ENCODE measurements at places on chromosomes 12 and 14.
A peak's percentile ranks its signal among the peaks of the same experiment; 100 is the strongest.

- no peak for DNase-seq
Measured at GRCh38 chr12:132403636-132404434, 74.4 kb upstream of the GALNT9 start.

DNA sequence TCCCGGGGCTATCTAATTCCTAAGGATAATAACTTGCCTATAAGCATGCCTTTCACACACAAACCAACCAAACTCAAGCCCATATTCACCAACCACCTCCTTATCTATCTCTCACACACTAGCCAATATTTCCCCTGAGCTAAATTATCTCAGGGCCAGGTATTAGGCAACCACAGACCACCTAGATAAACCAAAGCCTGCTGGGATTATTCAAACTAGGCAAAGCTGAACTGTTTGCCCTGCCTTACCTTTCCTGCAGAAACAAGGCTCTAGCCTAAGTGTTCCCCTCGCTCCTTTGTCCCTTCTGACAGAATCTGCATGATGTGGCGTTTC is 114.7 kb upstream of the EEA1 start:
- no peak for DNase-seq

DNA sequence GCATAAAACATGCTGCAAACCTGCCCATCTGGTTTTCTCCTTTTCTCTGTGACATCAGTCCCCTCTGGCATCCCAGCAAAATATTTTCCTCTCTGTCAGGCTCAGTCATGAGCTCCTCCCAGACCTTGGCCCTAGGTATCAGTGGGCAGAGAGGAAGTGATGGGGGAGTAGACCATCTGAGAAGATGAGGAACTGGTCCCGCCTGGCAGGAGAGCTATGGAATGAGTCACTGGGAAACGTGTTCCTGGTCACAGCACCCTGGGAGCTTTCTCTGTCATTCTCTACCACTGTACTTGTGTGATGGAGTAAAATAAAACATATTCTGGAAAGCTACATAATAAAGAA is 5.0 kb upstream of the SRSF9 start:
- no peak for DNase-seq

DNA sequence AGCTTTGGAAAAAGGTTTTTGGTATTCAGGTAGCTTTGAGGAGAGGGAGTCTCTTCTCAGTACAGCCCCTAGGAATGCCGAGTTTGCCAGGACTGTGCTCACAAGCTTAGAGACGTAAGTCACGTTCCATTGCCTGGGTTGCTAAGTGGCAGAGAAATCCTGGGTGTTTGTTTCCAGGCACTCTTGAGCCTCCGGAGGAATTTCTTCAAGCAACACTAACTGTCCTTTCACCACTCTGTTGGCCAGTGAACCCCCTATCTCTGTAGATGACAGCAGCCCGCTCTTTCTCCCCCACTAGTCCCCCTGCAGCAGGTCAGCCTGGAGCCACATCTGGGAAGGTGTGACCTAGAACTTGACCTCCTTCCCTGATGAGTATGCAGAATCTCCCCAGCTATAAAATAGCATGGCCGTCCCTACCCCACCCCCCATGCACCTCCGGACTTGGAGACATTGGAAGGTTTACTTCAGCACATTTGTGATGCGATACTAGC is 162.7 kb downstream of the ZFP36L1 start:
- DNase-seq = no peak

DNA sequence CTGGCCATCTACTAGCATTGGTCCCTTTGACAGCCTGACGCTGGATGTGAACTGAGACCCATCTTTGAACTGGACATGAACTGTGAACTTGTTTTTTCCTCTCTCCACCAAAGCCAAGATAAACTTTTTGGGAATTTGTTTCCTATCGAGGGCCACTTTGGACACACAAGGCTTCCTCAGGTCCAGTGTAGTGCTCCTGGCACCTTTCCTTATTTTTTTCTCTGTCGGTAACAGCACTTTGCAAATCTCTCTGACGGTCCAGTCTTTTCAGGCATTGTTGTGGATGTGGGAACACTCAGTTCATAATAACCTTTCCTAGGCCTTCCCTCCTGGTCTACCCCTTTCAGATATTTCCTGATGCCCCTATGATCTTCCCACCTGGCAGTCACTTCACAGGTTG is 5.0 kb downstream of the KCNA1 start:
- no peak for DNase-seq

GRCh38 chr14:99263564-99264330 is 8.2 kb downstream of the BCL11B start:
- DNase-seq = no peak

GRCh38 chr12:78035901-78036606 is 205.4 kb downstream of the NAV3 start:
- DNase-seq = no peak

DNA sequence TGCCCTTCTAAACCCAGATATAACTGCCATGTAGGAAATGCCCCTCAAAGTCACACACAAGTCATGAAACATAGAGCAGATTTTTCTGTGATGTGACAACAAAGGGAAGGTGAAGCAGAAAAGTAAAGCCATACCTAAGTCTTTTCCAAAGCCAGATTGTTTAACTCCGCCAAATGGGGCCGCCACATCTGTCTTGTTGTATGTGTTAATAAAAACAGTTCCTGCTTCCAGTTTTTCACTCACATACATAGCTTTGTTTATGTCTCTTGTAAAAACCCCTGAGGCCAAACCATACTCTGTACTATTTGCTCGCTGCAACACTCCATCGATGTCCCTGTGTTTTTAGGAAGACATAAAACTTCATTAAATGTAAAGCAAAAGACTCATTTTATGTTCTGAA is 40.3 kb downstream of the NOPCHAP1 start:
- DNase-seq = no peak

DNA sequence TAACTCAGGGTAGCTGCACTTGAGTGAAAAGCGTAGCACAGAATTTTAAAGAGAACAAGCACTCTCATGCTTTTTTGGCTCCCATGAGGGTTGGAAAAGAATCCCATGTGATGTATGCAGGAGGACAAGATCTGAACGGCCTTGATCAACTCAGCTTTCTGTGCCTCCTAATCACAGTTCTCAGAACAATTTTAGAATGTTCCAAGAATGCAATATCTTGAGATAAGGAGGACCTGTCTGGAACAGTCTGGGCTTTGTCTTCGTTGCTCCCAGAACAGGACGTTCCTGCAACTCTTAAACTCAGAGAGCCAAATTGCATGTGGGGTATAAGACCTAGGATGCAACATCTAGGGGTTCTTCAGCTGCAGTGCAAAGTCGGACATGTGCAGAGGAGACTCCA is 582.7 kb downstream of the RERGL start:
- DNase-seq = peak; percentile 31

DNA sequence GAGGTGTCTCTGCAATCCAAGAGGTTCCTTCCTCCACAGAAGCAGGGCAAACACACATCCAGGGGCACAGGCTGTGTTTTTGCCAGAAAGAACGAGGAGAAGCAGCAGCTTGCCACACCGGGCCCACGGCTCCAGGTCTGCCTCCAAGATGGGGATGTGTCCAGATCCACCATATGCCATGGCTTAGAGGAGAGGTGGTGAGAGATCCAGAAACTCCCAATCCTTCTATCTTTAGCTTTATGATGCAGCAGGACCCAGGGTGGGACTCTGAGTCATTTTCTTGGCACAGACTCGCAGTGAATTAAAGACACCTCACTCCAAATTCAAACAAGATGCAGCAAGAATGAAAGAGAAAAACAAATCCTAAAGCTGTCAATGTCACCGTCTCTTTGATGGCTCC is 481.4 kb upstream of the TMEM132C start:
- no peak for DNase-seq

GRCh38 chr14:98323836-98324235 is 948.2 kb downstream of the BCL11B start:
- DNase-seq = no peak

DNA sequence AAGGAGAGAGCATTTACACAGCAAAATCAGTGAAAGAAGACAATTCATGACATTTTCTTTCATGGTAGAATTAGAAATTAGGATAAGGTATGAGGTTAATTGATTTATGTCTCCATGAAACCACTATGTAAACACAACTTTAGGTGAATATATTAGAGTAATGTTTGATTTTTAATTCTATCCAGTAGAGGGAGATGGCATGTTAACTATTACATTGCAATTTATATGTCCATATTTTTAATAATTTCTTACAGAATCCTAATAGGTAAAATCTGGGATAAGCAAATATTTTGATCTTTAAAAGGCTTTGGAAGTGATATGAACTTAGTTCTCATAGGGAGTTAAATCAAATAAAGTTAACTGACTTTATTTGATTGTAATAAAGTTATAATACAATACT is 373.4 kb upstream of the PDE3A start:
- DNase-seq = no peak

GRCh38 chr12:41467591-41468325 is 279.6 kb downstream of the PDZRN4 start:
- no peak for DNase-seq

- DNase-seq = no peak
Measured at GRCh38 chr14:95869776-95870175, 6.9 kb upstream of the TUNAR start.

DNA sequence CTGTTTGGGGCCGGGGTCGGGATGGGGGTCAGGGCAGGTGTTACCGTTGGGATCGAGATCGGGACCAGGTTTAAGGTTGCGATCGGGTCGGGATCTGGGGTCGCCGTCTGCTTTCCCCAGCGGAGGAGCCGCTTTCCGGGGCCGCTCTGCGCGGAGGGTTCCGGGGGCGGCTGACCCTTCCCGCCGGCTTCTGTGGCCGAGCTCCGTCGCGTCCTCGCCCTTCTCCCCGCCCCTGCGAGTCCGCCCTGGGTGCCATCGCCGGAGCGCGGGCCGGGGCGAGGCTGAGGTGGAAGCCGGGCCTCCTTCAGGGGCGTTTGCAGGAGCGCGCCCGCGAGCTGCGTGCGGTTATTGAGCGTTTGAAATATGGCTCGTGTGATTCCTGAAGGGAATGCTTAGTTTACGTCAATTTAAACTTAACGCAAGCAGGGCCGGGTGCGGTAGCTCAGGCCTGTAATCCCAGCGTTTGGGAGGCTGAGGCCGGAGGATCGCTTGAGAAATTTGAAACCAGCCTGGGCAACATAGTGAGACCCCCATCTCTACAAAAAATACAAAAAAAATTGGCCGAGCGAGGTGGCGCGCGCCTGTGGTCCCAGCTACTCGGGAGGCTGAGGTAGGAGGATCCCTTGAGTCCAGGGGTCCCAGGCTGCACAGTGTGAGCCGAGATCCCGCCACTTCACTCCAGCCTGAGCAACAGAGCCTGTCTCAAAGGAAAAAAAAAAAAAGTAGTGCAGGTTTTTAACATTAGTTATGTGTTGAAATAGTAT is 620 bp downstream of the PGAM5 start:
- DNase-seq = no peak

DNA sequence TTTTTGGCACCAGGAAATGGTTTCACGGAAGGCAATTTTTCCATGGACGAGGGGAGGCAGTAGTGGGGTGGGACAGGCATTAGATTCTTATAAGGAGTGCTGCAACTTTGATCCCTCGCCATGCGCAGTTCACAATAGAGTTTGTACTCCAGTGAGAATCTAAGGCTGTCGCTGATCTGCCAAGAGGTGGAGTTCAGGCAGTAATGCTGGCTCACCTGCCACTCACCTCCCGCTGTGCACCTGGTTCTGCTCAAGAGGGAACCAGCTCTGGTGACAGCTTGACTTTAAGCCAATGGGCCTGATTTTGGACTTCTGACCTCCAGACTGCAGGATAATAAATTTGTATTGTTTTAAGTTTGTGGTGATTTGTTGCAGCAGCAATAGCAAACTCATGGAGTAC is 80.8 kb upstream of the TTC7B start:
- DNase-seq = no peak

DNA sequence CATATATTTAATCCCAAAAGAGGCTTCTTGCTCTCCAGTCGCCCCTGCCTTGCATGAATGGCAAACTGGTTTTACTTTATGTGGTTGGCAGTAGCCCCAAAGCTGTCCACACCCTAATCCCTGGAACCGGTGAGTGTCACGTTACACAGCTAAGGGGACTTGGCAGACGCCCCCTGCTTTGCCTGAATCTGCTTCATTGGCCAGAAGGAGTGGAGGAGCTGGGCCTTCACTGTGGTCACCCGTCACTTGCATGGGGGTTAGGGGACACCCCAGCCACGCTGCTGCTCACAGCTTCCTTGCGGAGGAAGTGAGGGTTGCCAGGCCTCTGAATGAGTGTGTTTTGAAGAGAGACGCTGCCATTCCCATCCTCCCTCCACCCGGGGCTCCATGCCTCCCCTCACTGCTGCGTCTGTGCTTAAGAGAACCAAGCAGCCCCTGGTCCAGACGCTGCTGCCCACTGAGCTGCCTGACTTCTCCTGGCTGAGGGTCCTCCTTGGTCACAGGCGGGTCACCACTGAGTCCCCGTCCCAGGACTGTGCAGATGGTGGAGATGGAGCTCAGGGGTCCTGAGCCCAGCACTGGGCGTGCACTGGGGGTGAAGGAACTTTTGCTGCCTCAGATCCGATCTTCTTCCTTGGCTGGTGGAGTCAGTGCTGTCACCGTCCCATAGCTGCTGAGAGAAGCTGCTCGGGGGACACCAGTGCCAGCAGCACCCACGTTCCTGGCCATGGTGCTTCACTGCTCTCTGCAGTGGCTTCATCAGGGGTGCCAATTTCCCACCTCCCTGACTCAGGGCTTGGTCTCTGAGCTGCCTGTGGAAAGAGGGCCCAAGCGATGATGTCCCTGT is 39.8 kb downstream of the GALNT9 start:
- no peak for DNase-seq

GRCh38 chr12:2959505-2960389 is 550 bp downstream of the TEAD4 start:
- peak; percentile 64 for DNase-seq

GRCh38 chr12:22266101-22266500 is 68.4 kb downstream of the ST8SIA1 start:
- no peak for DNase-seq

- DNase-seq = no peak
Measured at GRCh38 chr12:93390549-93391297, 13.0 kb downstream of the NUDT4 start.

- DNase-seq = no peak
Measured at GRCh38 chr14:53004976-53005375, 54.1 kb upstream of the FERMT2 start.

DNA sequence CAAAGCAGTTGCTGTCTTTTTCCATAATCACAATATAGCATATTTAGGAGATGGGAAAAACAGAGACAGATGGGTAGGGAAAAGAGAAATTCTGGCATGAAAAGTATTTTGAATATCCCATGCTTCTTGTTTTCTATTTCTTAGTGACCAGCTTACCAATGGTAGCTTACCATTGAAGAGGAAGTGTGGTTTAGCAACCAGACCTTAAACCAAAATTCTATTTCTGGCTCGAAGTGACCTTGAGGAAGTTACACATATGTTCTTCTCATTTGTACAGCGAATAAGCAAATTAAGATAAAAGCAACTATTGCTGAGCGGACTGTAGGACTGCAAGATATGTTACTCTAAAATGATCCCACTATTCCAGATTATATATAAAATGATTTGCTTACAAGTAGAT is 82.9 kb downstream of the FGD4 start:
- DNase-seq = no peak

GRCh38 chr14:74908861-74909341 is 14.2 kb downstream of the RPS6KL1 start:
- DNase-seq = peak; percentile 16

- DNase-seq = no peak
Measured at GRCh38 chr14:65010211-65010931, 23.7 kb downstream of the FNTB start.
